Left kidney (tissue), 8 donors: ENCODE measurements at places on chromosomes 2 and 18.

- no peak for DNase-seq
These were observed 21.0 kb downstream of the CIB4 start for GRCh38 chr2:26620031-26620605.

DNA sequence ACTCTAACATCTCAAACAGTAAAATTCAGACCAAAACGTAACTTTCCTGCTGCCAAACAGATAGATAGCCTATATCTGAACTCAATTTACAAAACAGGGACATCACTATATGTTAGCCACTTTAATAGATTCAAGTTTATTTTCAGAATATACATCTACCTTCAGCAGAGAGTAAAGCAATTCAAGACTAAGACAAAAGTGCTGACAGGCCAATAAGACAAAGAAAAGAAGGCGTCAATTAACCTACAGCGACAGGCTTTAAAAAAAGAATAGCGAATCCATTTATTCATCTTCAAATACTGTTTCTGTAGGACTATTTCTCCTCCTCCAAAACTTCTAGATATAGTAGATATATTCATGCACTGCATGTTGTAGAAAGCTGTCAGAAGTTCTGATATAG lies 333.0 kb downstream of the GRB14 start:
- DNase-seq, result no peak

- DNase-seq, result no peak
These were observed 67.0 kb upstream of the RMP24 start for GRCh38 chr18:35905436-35905835.

- no peak for DNase-seq
These were observed 508.5 kb downstream of the RIT2 start for GRCh38 chr18:42606886-42607495.

- DNase-seq, result no peak
These were observed 82.6 kb upstream of the TANK start for GRCh38 chr2:161077367-161078210.

DNA sequence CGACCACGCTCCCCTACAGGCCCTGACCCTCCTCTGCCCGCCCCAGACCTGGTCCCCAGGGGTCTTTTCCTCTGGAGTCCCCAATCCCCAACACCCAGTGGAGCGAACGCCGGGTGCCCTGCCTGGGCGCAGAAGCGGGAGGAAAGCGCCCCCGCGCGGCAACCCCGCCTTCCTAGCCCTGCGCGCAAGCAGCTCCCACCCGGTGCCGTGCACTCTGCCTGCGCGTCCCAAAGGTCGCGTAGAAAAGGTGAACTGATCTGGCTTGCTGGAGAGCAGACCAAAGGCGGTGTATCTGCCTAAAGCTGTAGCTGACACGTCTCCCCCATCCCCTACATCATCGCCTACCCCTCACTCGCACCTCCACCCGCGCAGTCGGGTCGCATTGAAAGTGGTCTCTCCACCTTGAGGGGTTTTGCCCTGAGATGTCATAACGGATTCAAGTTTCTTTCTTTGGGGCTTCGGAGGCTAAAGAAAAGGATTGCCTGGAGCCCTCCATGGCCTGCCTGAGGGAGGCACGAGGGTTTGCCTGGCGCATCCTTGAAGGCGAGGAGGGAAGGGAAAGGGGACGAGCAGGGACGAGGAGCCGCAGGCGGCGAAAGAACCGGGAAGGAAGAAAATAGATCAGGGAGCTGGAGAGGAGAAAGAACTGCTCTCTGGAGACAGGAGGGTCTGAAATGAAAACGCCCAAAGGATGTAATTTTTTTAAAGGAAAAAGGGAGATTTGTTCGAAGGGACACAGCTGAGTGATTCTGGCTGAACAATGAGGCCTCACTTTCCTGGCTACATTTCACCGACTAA lies 5.8 kb downstream of the GAD1 start:
- DNase-seq, result no peak

GRCh38 chr18:55302167-55302833 lies 285.7 kb downstream of the TCF4 start:
- DNase-seq, result no peak

DNA sequence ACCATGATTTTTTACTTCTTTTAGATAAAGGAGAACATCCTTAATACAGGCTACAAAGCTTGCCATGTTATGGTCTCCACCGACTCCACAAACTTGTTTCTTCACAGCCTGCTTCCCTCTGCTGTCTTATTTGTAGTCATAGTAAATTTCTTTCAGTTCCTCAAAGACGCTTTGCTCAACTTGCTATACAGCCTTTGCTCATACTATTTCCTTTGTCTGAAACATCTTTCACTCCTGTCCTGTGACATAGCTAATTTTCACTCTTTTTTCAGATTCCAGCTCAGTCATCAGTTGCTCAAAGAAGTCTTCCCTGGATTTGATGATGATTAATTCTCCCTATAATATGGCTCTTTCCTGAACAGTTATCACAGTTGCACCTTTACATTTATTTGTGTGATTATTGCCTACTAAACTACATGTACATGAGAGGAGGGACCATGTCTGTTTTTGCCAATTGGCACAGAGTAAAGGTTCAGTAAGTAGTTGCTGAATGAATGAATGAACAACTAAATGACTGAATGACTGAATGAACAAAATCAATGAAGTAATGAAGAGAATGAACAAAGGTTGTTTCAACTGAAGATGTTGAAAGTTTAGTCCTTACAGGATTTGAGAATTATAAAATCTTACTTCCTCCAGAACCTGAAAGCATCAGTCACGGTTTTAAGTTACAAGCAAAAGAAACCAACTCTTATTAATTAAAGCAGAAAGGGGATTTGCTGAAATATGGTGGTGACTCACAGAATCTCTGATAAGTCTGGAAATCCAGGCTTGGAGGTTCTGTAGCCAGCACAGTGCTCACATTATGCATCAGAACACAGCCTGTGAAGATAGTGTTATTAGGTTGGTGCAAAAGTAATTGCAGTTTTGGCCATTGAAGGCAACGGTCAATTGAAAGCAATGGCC lies 186.4 kb upstream of the FAM98A start:
- no peak for DNase-seq

DNA sequence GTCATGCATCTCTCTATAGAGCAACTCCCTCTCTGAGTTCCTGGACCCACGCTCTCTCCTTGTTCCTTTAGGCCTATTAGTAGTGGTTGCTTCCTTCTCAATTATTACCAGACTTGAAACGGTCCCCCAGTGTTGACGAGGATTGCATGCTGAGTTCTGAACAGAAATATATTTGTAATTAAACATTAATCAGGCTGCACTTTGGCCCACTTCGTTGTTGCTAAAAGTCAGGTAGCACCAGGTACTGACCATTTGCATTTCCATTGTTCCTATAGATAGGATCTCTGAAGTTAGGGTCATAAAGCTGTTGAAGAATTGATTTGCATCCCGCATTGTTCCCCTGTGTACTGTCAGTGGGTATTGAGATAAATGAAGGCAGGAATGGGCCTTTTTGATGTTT lies 36.9 kb upstream of the TTR start:
- no peak for DNase-seq

DNA sequence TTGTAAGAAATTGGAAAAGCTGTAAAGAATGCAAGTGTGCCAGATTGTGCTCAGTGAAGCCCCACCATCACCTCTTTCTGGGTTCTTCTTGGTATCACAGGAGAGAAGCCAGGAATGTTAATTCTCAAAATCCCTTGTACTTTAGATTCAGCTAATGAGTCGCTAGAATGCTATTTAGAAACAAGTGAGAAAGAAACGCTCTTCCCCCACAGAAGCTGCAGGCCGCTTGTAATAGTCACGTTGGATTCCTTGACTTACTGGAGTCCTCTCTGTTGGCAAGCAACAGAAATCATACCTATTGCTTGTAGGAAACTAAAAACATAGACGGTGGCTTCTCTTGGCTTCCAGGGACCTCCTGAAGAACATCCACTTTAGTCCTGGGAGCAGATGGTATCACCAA lies 375.6 kb upstream of the LRATD1 start:
- no peak for DNase-seq

DNA sequence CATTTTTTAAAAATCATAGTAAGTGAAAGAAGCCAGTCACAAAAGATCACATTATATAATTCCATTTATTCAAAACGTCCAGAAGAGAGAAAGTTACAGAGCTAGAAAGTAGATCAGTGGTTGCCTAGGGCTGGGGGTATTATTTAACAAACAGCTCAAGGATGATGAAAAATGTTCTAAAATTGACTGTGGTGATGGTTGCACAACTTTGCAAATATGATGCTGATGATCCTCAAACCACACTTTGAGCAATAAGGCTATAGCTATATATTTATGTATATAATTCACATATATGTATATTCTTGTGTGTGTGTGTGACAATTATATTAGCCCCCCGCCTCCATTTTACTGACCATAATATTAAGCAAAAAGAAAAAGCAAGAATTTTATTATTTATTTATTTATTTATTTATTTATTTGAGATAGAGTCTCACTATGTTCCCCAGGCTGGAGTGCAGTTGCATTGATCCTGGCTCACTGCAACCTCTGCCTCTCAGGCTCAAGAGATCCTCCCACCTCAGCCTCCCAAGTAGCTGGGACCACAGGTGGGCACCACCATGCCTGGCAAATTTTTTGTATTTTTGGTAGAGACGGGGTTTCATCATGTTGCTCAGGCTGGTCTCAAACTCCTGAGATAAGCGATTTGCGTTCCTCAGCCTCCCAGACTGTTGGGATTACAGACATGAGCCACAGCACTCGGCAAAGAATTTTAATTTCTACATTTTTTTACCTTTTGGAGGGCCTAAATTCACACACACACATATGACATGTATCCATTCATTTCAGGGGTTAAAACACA lies 1.9 kb downstream of the WDR12 start:
- no peak for DNase-seq

- no peak for DNase-seq
These were observed 100.5 kb downstream of the INHBB start for GRCh38 chr2:120446236-120447126.

- no peak for DNase-seq
These were observed 192.5 kb downstream of the NDUFA10 start for GRCh38 chr2:239832490-239833268.

DNA sequence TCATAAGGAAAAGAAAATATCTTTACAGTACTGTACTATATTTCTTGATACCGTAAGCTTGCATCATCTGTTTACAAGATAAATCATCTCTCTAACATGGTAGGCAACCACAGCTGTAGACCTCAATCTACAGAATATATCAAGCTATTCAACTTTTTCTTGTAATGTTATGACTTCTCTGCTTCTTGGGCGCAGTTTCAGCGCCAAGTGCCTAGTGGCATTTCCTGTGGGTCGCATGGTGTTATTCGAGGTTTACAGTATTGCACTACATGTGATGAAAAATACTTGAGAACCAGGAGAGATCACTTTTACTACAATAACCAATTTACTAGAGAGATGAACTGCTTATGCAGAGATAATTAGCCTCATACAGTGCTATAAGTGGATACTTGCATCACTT lies 34.0 kb upstream of the SESTD1 start:
- DNase-seq, result no peak

- no peak for DNase-seq
These were observed 99.6 kb downstream of the TXNL1 start for GRCh38 chr18:56538746-56539145.

DNA sequence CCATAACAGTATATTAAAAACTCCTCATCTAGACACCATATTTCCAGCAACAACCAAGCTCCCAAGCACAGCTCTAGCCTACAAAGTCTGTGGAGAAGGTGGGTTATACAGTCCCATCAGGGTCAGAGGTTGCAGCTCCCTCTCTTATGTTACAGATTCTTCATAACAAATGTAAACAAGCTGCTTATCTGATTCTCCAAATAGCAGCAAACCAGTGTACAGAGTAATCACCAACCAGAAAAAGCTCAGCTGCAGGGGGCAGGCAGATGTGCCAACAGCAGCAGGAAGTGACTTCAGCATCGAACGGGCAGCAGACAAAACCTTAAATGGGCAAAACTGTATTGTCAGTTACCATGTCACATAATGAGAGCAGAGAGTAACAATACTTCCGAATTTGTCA lies 52.9 kb upstream of the NABP1 start:
- no peak for DNase-seq

DNA sequence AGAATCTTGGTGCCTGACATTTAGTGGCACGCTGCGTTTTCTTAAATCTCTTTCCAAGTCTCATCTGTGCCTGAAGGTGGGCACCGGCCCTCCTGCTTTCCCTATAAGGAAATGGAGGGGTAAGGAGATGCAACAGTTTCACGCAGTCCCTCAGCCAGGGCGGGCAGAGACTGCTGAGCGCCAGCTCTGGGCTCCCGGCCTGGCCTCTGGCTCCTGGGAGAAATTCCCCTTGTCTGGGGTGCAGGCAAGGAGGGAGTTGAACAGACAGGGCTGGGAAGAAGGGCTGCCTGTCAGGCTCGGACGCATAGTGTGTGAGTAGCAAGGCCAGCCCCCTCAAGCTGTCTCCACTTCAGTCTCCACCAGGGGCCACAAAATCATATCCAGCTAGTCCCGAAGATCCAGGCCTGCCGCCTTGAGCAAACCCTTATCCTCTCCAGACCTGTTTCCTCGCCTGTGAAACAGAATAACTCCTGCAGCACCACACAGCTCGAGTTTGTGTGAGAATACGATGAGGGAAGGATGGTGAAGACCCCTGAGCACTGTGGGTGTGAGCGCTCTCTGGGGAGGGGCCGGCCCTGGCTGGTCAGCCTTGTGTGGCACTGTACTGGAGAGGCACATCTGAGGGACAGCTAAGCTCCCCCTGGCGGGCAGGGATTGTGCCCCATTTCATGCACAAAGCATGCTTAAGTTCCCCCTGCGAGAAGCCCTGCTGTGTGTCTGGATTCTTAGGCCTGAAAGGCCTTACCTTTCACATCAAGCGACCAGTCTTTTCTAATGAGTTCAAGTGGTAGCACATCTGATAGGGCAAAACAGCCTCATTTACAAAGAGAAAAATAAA lies 33.8 kb downstream of the SDC1 start:
- no peak for DNase-seq

DNA sequence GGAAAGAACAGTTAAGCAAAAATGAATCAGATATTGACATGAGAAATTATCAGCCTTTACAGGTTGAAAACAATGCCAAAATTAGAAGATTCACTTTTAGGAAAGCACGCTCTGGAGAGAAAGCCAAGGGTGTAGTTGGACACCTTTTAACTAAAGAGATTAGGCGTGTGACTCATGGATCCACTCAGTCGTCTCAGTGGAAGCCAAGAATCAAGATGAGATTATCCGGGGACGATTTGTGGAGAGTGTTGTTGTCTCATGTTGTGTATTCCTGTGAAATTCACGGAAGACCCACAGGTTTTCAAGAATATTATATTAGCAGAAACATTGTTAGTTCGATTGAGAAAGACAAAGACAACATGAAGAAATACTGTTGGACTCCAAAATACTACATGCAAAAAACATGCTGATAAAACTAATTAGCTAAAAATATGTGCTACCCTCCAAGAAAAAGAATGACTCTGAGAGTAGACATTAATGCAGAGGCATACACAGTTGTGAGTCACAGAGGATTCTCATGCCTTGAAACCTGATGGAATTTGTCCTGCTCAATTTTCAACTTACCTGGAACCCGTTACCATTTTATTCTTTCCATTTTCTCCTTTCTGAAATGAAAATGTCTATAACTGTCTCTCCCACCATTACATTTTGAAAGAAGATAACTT lies 192.1 kb upstream of the RND3 start:
- no peak for DNase-seq

GRCh38 chr2:233473878-233474277 lies 92.7 kb downstream of the USP40 start:
- no peak for DNase-seq

- peak; percentile 26 for DNase-seq
These were observed 341.7 kb downstream of the PTPRM start for GRCh38 chr18:7908681-7909299.

GRCh38 chr2:205714789-205715720 lies 32.8 kb downstream of the NRP2 start:
- no peak for DNase-seq
